ENCODE measurements at places on chromosomes 1 and 21.
A peak's percentile ranks its signal among the peaks of the same experiment; 100 is the strongest.

- peak; percentile 51 for DNase-seq
Measured at GRCh38 chr1:65503427-65503826, 83.0 kb downstream of the LEPR start.

- no peak for DNase-seq
Measured at GRCh38 chr1:9872430-9873165, 37.5 kb downstream of the CTNNBIP1 start.

DNA sequence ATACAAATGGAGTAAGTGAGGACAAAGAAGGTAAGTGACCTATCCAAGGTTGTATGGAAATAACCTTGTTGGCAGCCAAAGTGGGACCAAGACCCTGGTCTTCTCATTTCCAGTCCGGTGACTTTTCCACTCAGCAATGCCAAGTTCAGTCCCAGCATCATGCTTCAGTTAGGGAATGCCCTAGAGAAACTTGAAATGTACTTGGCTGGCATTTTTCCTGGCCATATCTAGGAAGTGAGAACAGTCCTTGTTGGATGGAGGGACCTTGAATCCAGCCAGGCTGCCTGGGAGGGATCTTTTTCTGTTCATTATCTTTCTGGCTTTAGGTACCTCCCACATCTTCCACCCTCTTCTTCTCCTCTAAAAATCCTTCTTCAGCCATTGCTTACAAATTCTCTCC is 76.8 kb upstream of the UBE2U start:
- DNase-seq = no peak

DNA sequence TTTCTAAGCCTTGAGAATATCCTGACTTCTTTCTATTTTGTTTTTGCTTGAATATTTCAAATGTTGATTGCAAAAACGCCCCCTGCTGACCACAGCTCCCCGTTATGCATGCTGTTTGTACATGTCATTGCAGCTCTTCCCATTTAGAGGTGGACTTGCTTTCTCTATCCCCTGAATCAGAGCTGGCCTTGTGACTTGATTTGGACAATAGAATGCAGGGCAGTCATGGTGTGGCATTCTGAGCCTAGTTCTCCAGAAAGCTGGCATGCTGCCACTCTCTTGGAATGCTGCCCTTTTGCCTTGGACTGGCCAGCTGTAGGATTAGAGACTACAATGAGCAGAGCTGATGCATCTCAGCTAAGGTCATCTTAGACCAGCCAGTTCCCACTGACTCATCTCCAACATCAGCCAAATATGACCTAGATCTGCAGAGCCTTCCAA is 1561.5 kb downstream of the MRPL39 start:
- DNase-seq = peak; percentile 98

- DNase-seq = no peak
Measured at GRCh38 chr21:25506887-25507286, 100.4 kb downstream of the MRPL39 start.

DNA sequence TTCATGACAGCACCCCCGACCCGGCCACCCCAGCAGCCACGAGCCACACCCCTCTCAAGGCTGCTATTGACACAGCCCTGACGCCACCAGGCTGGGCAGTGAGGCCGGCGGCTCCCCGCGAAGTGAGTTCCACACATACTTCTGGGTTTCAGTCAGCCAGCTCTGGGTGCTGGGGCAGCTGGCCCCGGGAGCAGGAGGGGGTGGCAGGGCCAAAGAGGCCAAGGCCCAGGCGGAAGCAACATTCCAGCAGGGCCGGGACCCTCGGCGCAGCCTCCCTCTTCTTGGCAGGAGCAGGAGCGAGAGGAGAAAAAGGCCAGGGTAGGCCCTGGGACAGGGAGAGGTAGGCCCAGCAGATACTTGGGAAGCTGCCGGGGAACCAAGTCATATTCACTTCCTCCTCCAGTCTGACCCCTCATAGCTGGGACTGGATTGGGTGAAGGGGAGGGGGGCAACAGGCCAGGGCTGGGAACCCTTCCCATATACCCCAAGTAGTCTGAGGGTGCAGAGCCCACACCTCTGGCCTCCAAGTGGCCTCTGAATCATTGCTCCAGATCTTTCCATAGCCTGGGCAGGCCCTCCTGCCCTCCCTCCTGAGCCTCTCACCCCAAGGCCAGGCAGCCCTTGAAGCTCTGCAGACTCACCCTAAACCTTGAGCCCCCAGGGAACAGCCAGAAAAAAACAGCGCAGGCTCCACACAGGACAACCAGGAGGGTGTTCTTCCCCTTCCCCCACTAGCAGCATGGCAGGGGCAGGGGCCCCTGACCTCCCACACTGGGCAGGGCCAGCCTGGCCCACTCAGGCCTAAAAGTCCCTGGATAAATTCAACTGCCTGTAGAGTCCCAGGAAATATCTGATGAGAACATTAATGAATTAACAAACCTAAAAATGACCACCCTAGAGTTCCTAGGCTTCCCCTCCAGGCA is 5.7 kb downstream of the HSPG2 start:
- DNase-seq = peak; percentile 69

- no peak for DNase-seq
Measured at GRCh38 chr1:84896279-84896678, 3.3 kb upstream of the LPAR3 start.

DNA sequence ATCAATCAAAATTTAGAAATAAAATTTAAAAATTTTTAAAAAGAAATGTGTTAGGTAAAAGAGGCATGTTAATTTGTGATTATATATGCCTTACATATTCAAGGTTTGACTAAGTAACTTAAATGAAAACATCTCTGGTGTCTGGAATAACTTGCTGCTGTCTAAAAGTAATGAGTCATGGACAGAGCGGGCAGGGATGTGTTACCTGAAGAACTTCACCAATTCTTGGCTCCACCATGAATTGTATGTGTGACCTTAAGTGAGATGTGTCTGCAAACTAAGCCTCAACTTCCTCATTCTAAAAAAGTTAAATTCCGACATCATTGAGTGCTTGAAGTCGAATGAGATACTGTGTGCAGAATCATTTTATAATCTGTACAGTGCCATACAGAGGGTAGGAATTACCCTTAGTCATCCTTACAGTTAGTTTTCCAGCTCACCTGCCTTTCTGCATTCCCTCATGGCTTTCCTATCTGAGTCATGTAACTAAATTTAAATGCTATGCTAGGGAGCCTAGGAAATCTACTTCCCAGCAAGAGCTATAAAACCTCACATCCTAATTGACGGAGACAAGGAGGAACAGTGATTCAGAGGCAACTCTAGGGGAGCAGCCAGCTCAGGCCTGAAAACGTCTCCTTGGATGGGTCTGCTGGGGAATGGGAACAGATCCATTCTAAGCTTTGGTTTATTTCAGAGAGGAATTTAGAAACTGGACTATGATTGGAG is 100.7 kb upstream of the TSPAN2 start:
- DNase-seq = peak; percentile 87

GRCh38 chr1:201506557-201507359 is at the start of gene CSRP1:
Gene CSRP1, minus strand, starts transcription at chr1:201507123. Its CDS starts 10,820 bp downstream, at chr1:201496303.
- DNase-seq = no peak

Data from retinal pigment epithelial cell (primary cell).